MM.1S (cell line): ENCODE measurements at places on chromosomes 6 and 20.

DNA sequence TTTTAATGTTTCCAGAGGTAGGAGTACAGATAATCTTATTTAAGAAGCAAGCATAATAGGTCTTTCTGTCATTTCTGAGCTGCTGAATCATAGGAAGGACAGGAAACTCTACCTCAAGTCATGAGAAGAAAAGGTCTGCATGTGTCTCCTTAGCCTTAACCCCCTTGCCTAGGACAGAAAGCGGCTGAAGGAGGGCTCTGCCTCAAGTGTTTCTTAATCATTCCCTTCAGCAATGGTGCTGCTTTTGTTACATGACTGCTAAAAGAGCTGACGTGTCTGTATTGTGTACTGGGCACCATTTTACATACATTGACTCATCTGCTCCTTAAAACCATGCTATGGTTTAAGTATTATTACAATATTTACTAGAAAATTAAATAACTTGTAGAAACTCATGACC lies 564.0 kb upstream of the AGPAT4 start:
- no peak for DNase-seq

DNA sequence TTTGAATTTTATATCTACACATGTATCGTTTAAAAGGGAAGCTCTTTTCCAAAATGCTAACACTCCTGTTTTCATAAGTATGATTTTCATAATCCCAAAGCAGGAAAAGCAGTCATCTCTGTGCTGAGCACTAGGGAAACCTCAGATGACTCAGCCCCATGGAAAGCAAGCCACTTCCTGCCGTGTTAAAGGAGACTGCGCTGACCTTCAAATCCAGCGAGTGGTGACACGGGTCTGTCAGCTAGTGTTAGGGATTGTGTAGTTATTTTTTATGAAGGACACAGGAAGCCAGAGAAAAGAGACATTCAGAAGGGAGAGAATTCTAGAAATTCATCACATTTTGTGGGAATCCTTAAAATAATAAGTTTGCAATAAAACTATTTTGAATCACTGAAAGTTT lies 57.0 kb upstream of the CD93 start:
- DNase-seq: no peak

DNA sequence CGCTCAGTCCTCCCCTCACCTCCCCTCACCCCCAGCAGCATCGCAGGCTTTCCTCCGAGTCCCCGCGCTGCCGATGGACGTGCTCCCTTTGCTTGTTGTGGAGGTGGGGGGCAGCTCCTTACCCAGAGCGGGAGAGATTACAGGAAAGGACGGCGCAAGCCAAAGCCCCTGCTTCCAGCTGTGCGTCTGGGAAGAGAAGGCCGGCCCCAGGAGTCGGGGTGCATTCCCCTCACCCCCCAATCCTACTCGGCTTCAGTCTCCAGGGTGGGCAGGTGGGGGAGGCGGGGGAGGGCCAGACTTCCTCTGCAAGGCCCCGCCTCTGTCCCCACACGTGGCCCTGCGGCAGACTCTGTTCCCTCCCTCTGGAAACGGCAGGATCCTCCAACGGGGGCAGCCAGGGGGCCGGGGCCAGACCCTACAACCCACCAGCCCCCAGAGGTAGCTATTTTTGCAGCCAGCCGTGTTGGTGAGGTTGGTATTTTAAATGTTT lies 43.6 kb downstream of the NTSR1 start:
- no peak for DNase-seq

DNA sequence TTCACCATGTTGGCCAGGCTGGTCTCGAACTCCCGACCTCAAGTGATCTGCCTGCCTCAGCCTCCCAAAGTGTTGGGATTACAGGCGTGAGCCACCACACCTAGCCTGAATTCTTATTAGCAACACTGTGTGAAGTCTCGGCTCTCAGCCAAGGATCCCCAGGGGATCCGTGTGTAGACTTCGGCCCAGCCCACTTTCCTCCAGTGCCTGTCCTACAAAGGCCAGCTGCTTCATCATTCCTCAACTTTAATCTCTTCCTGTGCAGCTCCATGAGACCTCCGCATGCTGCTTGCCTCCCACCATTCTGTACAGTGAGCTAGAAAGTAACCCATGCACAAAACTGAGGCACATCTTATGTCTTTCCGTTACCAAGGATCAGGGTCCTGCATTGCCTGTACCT lies 71.8 kb downstream of the SAMD3 start:
- DNase-seq: no peak

DNA sequence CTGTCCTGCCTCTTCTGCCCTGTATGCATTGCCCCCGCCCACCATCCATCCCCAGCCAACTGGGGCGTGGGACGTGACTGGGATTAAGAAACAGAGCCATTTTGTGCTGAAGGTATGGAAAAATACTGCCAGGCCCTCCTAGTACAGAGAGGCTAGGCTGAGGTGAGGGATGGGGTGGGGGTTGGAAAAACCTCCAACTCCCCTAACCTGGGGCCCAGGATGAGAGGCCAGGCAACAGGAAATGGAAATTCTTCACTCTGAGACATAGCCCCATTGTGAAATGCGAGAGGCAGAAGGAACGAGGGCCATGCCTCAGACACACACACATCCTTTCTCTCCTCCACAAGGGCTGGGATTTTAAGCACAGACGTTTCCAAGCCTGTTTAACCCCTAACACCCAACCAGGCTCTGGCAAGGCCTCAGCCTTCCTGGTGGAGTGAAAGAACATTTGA lies 19.9 kb downstream of the KCNK5 start:
- DNase-seq: no peak

GRCh38 chr20:18436847-18437246 lies 30.0 kb downstream of the DZANK1 start:
- no peak for DNase-seq

- DNase-seq: no peak
Measured at GRCh38 chr20:40361916-40362315, 327.1 kb downstream of the MAFB start.

- no peak for DNase-seq
Measured at GRCh38 chr20:51713213-51713598, 55.0 kb downstream of the ATP9A start.

- no peak for DNase-seq
Measured at GRCh38 chr20:7161690-7162089, 394.2 kb downstream of the BMP2 start.

DNA sequence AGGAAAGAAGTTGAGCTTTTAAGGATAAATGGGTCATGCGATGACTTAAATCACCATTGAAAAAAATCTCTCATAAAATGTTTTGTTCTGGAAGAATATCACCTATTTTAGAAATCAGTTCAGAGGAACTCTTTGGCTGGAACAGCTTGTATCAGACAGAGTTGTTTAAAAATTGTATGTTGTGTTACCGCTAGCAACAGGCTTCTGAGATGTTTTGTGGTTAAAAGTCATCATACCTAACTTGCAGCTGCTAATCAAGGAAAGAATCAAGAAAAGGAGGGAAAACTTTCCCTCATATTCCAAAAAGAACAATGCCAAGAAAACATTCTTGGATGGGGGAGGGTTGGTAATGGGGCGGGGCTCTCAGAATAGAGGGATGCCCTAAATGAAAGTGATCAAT lies 220.7 kb upstream of the CITED2 start:
- no peak for DNase-seq

GRCh38 chr6:170210026-170210390 lies 80.9 kb downstream of the DLL1 start:
- no peak for DNase-seq

- DNase-seq: no peak
Measured at GRCh38 chr6:101705866-101706265, 312.4 kb downstream of the GRIK2 start.

- DNase-seq: no peak
Measured at GRCh38 chr20:42639140-42639539, 550.6 kb downstream of the PTPRT start.

DNA sequence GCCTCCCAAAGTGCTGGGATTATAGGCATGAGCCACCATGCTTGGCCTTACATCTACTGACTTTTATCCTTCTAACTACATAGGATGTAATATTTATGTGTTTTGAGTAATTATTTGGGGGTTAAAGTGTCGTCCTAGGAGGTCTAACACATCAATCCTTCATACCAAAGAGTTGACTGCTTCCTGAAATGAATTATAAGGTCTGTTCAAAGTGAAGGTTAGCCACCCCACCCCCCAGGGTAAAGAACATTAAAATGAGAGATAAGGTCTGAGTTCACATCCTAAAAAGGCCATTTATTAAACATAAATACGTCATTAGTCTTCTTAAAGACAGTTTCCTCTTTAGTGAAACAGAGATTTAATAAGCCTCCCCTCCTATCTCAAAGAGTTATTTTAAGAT lies 33.8 kb downstream of the TNFAIP3 start:
- no peak for DNase-seq

GRCh38 chr6:87628424-87628823 lies 38.5 kb downstream of the ORC3 start:
- no peak for DNase-seq

- DNase-seq: no peak
Measured at GRCh38 chr6:33658982-33659689, 38.0 kb downstream of the ITPR3 start.

GRCh38 chr6:155374681-155375080 lies 60.4 kb upstream of the TFB1M start:
- DNase-seq: no peak

GRCh38 chr20:56380375-56380774 lies 11.6 kb downstream of the AURKA start:
- no peak for DNase-seq

DNA sequence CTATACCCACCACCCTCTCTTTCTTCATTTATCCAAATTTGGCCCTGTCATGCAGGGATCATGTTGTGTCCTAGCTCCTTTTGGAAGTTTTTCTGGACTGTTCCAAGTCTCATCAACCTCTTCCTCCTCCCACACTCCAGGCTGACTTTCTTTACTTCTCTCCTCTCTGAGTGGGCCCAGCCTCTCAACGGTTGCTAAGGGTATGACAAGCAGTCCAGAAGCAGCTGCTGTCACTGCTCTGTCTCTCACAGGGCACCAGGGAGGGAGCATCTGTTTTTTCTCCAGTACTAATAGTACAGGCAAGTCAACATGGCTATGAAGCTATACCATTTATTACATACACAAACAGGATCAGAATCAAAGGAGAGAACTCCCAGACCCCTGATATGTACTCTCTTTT lies 8.2 kb downstream of the NT5DC1 start:
- DNase-seq: no peak

- DNase-seq: no peak
Measured at GRCh38 chr6:149438855-149439254, 38.8 kb downstream of the SUMO4 start.

GRCh38 chr6:79431537-79431933 lies 105.7 kb downstream of the LCA5 start:
- DNase-seq: no peak

DNA sequence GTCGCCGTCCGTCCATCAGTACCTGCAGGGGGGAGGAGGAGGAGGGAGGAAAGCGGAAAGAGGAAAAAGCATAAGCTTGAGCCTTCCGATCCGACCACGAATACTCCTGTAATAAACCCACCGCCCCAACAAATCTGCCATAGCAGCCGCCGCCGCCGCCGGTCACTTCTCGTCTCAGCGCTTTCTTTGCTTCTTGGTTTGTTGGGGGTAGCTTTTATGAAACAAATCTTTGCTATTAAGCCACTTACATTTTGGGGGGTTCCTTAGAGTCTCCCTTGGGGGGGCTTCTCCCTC lies 277 bp downstream of the ADGRB3 start:
- DNase-seq: no peak

- DNase-seq: no peak
Measured at GRCh38 chr6:72559067-72559466, 62.8 kb upstream of the KCNQ5 start.

DNA sequence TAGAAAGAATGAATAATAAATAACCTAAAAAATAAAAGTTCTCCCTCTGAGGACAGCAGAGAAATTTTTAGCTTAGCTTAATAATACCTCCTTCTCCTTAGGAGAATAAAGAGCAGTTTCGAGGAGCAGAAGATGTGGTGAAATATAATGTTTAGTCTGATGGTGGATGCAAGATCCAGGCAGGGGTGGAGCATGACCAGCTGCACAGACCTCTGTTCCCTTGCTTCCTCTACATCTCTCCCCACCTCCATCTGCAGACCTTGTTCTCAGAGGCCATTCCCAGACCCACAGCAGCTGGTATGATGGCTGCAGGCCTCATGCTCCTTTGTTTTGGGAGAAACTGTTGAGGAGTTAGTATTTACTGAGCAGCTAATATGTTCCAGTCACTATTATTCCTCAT lies 1.5 kb downstream of the BTN3A2 start:
- no peak for DNase-seq

DNA sequence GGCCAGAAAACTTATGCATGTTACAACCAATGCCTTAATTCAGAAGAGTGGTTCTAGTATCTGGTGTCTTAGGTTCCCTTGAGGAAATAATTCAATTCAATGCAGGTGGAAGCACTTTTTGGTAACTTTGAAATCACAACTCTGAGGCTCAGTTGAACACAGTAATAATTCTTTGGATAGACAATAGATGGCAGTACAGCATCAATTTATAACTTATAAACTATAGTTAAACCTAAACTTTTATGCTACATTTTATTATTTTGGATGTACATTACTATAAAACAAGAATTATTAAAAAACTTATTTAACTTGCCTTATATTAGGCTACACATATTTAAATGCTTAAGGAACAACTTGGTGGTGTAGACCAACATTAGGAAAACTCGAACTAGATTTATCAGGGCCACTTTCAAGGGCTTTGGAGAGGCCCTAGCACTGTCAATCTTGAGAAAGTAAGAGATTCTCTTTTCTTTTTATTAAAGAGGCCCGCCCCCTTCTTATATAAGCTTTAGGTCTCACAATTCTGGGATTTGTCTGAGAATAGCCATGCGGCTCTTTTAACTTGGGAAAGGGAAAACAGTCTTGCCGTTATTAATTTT lies 85.9 kb downstream of the CRYBG1 start:
- peak; percentile 15 for DNase-seq

GRCh38 chr20:20824924-20825584 lies 112.6 kb upstream of the RALGAPA2 start:
- peak; percentile 57 for DNase-seq

- no peak for DNase-seq
Measured at GRCh38 chr6:34549026-34549803, 6.9 kb downstream of the SPDEF start.

- DNase-seq: no peak
Measured at GRCh38 chr6:137473598-137473997, 20.6 kb downstream of the OLIG3 start.

DNA sequence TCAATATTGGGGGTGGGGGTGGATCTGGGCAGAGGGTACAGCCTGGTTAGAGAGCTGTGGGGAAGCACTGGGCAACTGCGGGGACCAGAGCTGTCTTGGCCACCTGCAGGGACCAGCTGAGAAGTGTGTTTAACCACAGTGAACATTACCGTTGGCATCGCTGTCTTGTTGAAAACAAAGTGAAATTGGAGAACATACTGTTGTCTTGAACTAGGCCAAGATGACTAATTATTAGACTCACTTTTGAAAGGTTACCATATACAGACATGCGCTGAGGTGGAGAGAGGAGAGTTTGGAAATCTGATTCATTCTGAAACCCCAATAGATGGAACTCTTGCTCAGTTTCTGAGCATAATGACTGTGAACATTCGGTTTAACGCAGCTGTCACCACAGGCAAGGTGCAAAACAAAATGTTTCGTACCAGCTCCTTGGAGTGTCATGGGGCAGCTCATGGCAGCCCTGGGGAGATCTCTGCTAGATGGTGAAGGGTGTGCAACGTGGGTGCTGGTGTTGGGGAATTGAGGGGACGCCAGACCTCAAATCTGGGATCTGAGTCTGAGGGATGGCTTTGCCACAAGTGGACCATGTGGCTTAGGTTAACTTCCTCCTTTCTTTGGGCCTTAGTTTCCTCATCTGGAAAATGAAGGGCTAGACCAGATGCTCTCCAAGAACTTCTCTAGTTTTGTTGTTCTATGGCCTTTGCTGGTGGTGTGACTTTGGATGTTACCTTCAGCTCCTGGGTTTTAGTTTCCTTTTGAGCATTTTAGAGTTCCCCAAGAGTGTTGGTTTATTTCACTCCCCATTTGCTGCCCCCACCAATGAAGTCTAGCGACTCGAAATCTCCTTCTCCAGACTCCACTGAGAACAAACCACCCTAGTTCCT lies 24.6 kb upstream of the GTSF1L start:
- peak; percentile 97 for DNase-seq
